ENCODE measurements at places on chromosomes 11 and 22. TPM values are rescaled to one million over a fixed set of nuclear protein-coding genes. Genes with fewer than 3 reads are reported as not detected.
A peak's percentile ranks its signal among the peaks of the same experiment; 100 is the strongest.

Gene OR6A2
- total RNA-seq: not detected

Gene HOATZ
- total RNA-seq: not detected

Gene FGF3
- total RNA-seq: not detected

Gene DRG1
- 118 TPM for total RNA-seq

Gene GLYAT
- not detected for total RNA-seq

Gene RFPL2
- not detected for total RNA-seq

Gene TNNT3
- 8.0 TPM for total RNA-seq

Gene SEPTIN5
- 13.3 TPM for total RNA-seq

Gene DBX1
- not detected for total RNA-seq

Gene DEUP1
- not detected for total RNA-seq

GRCh38 chr11:5449432-5449831 lies 309 bp downstream of the OR51I2 start:
- DNase-seq: no peak

GRCh38 chr11:43738600-43739409 lies 58.3 kb downstream of the HSD17B12 start:
- DNase-seq: peak; percentile 50

- no peak for DNase-seq
Observed at GRCh38 chr22:19325296-19325948, 33.9 kb upstream of the CLTCL1 start.

DNA sequence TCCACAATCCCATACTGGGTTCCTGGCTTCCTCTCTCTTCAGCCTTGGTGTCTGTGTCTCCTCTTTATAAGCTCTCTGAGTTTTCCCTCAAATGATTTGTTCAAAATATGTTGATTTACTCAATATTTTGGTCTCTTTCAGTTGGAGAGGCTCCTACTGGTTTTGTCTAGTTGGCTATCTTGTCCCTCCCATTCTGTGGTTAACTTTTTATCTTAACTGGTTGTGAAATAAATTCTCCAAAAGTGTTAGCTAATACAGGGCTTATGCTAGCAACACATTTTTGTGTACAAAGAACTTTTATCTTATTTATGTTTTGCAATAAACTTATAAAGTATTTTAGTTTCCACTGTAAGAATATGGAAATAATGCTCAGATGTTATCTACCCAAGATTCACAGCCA lies 200.9 kb downstream of the AASDHPPT start:
- DNase-seq: no peak

- DNase-seq: no peak
Observed at GRCh38 chr11:27162237-27162636, 121.6 kb downstream of the BBOX1 start.

GRCh38 chr22:29734838-29735237 lies 15.0 kb downstream of the CABP7 start:
- no peak for DNase-seq

- DNase-seq: no peak
Observed at GRCh38 chr22:24159650-24160049, 21.6 kb upstream of the SUSD2 start.

GRCh38 chr22:20606041-20606783 lies 98.8 kb downstream of the MED15 start:
- peak; percentile 51 for DNase-seq

- no peak for DNase-seq
Observed at GRCh38 chr11:76030968-76031590, 175.2 kb downstream of the WNT11 start.

GRCh38 chr11:68414496-68415221 lies 45.9 kb upstream of the PPP6R3 start:
- DNase-seq: no peak

- no peak for DNase-seq
Observed at GRCh38 chr22:37907036-37907954, 1.2 kb downstream of the MICALL1 start.

DNA sequence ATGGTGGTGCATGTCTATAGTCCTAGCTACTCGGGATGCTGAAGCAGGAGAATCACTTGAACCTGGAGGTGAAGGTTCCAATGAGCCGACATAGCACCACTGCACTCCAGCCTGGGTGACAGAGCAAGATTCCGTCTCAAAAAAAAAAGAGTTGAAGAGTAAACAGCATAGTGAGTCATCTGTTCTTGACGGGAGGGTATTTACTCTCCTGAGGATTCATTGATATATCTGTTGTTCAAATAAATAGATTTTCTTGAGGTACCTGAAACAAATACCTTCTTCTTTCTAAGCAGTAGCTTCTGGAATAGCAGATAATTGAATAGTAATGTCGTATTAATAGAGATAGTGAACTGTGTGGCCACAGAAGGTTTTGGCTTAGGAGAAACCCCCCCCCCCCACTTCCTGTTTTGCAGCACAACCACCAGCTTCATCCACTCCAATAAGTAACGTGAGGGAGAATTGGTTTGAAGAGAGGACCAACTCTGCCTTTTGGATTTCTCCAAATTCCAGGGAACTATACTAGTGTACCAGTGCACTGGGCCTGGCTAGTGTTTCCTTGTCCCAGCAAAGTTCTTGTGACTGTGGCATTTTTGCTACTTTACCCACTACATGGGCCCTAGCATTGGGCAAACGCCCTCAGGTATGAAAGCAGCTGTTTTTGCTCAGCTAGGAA lies 90.0 kb downstream of the PRMT3 start:
- peak; percentile 2 for DNase-seq

GRCh38 chr11:9562716-9563115 lies 10.8 kb upstream of the WEE1 start:
- DNase-seq: no peak

GRCh38 chr22:38866399-38867123 lies 5.5 kb downstream of the CBX6 start:
- no peak for DNase-seq

DNA sequence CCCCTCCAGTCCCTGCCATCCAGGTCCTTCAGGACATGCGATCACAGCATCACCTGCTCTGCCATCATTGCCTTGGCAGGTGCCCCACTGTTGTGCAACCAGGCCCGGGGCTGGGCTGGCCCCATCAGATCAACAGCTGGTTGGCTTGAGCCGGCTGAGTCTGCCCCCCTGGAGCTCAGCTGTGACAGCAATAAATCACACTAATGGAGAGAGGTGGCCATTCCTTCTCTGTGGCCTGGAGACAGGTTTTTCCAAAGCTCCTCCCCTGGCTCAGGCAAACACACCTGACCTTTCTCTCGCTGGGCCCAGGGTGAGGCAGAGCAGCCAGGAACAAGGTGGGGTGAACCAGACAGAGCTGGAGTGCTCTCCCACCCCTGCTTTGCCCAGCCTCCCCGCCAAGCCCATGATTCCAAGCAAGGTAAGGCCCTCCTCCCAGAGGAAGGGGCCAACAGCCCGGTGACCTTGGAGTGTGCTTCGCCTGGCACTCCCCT lies 8.9 kb upstream of the FXYD2 start:
- DNase-seq: no peak

DNA sequence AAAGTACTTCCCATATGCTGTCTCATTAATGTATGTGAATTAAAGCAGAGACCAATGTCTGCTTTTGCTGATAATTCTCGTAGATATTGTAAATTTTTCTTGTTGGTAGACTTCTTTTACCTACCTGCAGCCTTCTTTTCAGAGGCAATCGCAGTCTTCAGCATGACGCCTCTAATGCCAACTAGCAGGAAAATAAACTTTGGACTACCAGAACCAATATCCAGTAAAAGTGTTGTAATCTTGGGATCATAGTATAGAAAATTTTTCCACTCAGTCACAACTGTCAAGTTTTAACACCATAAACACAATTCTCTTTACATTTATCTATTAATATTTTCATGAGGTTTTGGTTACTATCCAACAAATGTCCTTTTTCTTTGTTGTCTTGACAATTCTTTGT lies 2.3 kb downstream of the DEPDC7 start:
- no peak for DNase-seq

DNA sequence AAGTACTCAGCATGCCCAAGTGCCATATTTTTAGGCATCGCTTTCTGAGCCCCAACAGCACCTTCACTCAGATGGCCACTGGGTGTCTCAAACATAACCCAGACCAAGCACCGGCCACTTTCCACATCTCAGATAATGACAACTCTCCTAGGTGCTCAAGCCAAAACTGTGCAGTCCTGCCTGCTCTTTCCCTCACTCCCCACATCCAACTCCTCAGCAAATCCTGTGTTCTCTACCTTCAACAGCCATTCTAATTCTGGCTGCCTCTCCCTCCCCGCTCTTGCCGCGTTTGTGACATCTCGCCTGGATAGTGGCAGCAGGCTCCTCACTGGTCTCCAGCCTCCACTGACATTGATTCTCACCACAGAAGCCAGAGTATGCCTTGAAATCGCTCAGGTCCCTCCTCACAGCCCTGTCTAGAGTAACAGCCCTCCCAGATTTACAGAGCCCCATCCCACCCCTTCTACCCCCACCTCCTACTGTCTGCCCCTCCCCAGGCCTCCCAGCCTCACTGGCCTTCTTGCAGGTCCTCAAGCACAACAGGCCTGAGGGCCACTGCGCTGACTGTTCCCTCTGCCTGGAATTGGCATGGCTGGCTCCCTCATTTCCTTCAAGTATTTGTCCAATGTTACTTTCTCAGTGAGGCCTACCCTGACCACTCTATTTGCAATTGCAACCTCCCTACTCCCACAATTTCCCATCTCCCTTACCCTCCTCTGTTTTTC lies 1.3 kb upstream of the PHETA2 start:
- DNase-seq: no peak

DNA sequence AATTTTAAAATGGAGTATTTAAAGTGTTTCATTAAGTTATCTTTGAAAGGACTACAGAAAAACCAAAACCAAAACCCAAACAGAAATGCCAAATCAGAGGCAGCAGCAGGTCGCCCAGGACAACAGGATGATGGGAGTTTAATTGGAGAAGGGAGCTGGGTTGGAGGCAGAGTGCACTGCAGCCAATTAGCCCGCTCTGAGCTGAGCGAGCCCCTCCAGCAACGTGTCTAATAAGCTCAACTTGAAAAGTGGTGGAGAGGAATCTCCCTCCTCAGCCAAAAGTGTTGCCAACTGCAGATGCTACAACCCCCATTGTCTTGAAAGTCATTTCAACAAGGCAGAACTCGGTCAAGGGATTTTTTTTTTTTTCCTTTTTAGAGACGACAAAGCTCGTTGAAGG lies 323.9 kb downstream of the CADM1 start:
- no peak for DNase-seq

DNA sequence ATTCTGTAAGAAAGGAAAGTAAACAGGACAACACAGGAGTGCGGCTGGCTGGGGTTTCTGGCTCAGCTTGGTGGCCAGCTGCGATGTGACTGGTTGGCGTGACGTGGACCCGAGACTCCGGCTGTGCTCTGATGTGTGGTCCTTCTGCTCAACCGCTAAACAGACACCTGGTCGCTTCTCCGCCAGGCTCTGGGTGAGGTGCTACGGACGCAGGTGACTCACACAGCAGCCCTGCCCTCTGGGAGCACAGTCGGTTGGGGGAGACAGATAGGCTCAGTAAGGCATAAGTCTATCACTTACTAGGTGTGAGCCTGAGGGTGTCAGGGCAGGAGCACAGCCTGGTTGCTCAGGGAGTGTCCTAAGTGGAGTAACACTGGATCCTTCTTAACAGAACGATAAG lies 8.2 kb downstream of the RTL6 start:
- no peak for DNase-seq
